Fibroblast of villous mesenchyme (primary cell): ENCODE measurements at places on chromosomes 13 and 19. TPM values are rescaled to one million over a fixed set of nuclear protein-coding genes. Genes with fewer than 3 reads are reported as not detected.

DNA sequence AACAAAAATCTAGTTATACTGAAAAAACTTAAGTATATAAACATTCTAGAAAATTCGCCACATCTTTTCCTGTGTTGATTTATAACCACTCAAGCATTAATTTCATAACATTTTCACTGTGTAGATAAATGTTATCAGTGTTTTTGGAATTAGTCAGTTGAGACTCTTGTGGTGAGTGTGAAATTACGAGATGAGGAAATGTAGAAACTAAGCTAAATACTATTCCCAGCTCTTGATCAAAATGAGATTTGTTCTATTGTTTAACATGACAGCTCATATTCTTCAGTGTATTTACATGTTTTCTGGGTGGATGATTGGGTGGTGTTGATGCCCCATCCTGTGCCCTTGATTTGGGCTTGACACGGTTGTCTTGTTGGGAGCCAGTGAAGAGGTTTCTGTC lies 406.8 kb downstream of the DACH1 start:
- DNase-seq, result peak; percentile 55

DNA sequence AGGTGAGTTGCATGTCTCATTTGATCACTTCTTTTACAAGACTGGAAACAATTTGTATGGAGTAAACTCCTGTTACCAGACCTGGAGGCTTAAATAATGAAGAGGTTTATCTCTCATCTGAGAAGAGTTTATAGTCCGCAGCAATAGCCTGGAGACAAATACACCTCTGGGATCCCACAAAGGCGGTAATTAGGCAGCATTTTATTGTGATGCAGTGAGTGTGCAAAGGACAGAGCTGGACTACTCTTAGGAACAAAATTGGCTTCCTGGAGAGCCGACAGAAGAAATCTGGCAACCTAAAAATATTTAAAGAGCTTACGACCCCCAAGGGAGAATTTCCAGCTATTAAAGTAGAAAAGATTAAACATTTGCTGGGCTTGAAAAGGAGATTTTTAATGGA lies 11.8 kb upstream of the KATNAL1 start:
- no peak for DNase-seq

DNA sequence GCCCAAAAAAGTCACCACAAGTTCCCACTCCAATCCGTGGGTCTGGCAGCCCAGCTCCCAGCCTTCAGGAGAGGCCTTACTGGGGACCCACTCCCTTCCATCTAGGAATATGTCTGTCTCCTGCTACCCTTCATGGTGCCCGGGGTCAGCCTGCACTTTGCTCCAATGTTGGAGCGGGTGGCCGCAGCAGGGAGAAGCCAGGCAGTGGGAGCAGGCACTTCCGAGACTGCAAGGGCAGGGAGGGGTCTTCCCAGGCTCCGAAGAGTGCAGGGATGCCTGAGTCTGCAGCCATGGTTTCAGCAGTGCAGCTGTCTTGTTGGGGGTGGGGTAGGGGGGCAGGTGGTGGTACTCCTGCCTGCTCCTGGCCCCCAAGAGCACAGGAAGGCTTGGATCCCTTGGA lies 1616.2 kb downstream of the SLITRK5 start:
- no peak for DNase-seq

GRCh38 chr13:99777873-99778272 lies 193.7 kb downstream of the ZIC5 start:
- no peak for DNase-seq

DNA sequence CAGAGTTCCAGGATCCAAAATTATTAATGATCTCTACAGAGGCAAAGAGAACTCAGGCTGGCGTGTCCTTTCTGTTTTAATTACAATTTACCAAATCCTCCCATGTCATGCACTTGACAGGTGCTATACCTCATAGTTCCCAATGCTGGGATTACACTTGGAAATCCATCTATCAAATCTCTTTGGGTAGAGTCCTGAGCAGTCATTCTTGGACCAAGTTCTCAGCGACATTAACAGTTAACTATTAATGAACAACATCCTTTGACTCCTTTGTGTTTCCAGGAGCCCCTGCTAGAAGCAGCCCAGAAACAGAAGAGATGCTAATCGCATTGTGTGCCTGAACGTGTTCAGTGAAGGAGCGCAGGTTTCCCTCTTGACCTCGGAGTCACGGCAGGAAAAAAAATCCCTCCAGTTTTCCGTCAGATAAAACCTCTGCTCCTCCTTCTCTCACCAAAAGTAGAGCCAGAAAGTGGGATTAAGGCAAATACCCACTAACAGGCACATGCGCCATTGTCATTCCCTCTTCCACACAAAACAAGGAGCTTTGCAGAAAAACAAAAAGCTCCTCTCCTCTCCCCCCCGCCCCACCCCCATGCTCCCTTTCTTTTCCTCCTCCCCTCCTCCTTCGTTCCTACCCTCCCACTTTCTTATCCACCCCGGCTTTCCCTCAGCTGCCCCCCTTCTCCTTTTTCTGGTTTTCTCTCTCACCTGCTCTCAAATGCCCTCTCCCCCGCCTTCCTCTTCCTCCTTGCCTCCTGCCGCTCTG lies 224.7 kb downstream of the ZIC5 start:
- no peak for DNase-seq

DNA sequence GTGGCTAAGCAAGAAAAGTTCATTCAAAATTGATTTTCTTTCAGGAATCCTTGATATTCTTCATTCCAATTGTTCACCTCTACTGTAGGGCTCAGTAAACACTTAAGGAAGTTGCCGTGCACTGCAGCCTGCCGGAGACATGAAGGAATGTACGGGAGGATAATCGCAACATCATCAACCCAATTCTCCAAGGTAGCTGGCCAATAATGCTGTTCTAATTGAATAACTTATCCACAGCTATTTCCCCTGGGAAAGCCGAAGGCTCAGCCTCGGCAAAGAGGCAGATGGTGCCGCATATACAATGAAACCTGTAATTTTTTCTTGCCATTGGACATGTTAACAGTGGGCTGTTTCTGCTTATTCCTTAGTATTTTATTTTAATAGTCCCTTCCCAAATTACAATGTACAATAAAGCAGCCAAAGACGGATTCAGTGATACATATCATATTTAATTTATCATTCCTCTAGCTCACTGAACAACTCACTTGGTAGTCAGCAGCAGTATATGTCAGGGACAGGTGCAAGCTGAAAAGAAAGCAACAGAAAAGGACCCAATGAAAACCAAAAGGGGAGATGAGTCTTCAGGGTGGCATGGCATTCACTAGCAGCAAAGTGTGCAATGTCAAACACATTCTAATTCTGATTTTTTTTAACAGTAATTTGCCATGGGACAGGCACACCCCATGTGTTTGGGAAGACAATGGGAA lies 420.5 kb upstream of the KLF12 start:
- DNase-seq, result no peak

DNA sequence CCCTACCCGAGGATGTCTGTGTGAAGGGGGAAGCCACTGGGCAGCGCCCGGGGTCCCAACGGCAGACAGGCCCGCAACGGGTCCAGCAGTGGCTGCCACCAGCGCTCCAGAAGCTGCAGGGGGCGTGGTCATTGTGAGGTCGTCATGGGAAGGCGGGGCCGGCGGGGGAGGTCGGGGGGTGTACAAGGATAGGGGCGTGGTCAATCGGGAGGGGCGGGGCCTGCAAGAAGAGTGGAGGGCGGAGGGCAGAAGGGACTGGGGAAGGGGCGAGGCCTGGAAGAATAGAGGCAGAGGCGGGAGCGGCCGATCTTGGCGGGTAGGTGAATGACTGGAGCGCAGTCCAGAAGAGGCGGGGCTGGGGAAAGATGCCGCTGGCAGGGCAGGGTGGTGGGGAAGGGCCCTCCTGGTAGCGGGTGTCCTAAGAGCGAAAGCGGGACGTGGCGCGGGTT lies 4.4 kb downstream of the FUZ start:
- DNase-seq, result peak; percentile 90

DNA sequence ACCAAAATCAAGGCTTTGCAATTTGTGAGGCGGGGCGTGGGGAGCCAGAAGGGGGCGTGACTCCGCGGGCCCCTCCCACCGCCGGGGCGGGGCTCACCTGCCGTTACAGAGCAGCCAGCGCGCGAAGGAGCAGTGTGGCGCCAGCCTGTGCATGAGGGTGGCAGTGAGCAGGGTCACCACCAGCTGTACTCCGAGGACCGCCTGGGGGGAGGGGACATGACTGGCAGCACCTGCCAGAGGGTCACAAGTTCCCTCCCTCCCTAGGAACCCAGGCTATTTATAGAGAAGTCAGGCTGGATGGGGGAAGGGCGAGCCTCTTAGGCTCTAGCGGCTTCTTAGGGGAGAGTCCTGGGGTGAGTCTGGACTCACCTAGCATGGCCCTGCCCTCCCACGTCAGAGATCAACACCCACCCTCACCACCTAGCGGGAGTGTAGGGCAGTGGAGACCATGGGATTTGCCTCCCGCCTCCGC lies 3.6 kb downstream of the TMEM161A start:
- DNase-seq, result no peak

- no peak for DNase-seq
Measured at GRCh38 chr13:24670961-24671381, 9.2 kb upstream of the ATP12A start.

DNA sequence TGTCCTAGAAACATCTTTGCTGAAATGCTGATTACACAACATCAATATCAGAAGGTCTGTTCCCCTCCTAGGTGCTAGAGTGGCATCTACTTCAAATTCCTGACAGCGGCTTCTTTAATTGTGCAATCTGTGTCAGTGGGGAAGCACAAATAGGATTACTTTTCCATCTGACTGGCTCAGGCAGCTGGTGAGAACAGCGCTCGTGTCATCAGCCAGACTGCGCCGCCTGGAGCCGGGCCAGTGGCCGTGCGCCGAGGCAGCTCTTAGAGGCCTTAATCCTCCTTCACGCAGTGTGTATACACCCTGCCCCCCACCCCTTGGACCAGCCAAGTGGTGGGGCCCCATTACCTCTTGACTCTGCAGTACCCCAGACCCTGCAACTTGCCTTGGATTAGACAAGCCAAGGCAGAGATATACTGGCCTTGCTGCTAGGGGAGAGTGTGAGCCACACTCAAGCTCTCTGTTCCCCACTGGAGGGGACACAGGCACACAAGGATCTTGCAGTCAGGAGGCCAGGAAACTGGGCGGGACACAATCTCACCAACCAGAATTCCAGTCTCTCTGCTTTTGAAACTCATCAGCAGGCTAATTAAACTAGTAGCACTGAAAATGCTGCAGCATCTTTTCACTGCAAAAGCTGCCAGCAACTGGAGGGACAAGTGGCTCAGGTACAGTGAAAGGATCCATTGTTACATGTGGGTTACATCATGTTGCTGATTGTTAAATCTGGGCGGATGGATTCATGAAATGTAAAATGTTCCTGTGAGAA lies 48.9 kb upstream of the EPHX3 start:
- peak; percentile 98 for DNase-seq

GRCh38 chr13:30097701-30098100 lies 209.7 kb downstream of the KATNAL1 start:
- DNase-seq, result no peak

SHISA7 gene
- not detected in 2 replicates for total RNA-seq

IZUMO4 gene
- 1.3 TPM in 2 replicates for total RNA-seq
